C1 segment of cervical spinal cord (tissue), 14 donors: ENCODE measurements at places on chromosomes 12 and 14.

DNA sequence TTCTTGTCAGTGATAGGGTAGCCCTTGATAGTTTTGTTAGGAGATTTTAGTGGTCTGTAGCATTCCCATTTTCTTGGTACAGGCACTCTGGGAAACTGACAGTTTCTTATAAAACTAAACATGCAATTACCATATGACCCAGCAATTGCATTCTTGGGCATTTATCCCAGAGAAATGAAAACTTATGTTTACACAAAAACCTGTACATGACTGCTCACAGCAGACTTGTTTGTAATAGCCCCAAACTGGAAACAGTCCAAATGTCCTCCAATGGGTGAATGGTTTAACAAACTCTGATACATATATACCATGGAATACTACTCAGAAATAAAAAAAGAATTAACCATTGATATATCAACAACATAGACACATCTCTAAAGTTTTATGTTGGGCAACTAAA, 75.5 kb downstream of the BORCS5 start:
- no peak for DNase-seq

DNA sequence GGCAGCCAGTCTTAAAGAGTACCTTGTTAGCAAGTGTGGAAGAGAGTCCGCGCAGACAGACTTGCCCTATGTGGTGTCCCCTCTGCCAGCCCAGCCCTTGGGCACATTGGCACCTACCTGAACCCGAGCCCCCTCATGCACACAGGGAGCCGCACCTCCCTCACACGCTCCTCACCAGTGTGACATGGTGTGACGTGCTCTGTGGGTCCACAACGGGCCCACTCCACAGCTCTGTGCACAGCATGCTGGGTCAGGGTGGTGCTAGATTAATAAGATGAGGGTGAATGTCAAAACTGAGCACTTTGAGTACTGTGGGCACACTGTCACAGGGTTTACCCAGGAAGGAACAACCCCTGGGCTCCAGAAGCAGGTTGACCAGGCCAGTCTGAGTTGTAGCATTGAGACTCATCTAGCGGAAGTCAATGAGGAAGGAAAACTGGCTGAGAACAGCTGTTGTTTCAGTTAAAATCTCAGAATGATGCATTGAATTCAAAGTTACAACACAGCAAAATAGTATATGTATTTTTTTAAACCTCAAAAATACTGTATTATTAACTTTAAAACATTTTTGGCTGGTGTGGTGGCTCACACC, 53.4 kb upstream of the AMN start:
- no peak for DNase-seq

DNA sequence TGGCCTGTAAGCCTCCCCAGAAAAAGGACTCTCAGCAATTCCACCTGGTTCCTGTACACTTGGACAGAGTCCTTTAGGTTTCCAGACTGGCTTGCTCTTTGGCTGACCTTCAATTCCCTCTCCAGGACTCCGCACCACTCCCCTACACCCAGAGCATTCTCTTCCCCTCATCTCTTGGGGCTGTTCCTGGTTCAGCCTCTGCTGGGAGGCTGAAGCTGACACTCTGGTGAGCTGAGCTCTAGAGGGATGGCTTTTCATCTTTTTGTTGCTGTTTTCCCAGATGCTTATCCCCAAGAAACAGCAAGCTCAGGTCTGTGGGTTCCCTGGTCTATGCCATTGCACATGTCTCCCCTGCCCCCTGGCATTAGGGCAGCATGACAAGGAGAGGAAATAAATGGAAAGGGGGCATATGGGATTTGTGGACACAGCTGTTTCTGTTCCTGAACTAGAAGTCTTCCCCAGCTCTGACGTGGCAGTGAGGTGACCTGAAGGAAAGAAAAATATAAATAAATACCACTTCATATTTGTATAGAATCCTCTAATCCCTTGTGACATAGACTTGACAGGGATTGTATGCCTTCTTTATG, 1.3 kb downstream of the RNASE7 start:
- DNase-seq: no peak

- no peak for DNase-seq
Observed at GRCh38 chr12:76551482-76551888, 8.1 kb downstream of the OSBPL8 start.
